ENCODE measurements at places on chromosomes 1 and 21.

DNA sequence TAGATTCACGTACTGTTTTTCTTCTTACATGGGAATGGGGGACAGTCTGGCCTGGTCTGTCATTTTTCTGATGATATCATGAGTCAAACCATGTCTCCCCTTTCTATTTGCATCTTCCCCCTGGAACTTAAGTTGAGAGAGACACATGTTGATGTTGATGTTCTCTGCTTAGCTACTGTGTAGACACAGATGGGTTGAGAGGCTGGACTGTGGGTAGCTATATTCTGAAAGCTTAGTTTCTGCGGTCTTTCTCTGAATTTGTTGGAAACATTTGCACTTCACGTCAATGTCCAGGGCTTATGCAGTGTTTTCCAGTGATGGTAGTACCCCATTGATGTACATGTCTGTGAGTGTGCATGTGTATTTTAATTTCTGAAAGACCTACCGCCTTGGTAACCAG is 58.2 kb downstream of the FCRL5 start:
- DNase-seq, result no peak

DNA sequence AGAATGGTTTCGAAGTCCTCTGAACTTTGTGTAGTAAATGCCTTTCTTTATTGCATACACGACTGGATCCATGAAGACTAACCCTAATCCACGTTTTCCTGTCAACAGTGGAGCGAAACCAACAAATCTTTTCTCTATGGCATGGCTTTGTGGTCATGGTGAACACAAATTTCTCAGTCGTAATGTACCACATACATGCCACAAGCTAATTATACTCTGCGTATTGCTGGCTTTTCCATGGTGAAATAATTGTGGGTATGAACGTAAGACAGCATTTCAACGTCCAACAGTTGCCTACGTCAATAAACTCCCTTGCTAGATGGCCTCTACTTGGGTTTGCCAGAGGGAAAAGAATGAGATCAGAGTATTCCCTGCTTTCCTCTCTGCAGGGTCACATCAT is 27.5 kb downstream of the INTS7 start:
- no peak for DNase-seq

GRCh38 chr1:231153726-231154125 is 8.1 kb upstream of the TRIM67 start:
- DNase-seq, result no peak

- no peak for DNase-seq
Observed at GRCh38 chr1:210351496-210351895, 22.8 kb downstream of the HHAT start.

GRCh38 chr1:243549108-243549507 is 293.3 kb downstream of the SDCCAG8 start:
- DNase-seq, result peak; percentile 78

DNA sequence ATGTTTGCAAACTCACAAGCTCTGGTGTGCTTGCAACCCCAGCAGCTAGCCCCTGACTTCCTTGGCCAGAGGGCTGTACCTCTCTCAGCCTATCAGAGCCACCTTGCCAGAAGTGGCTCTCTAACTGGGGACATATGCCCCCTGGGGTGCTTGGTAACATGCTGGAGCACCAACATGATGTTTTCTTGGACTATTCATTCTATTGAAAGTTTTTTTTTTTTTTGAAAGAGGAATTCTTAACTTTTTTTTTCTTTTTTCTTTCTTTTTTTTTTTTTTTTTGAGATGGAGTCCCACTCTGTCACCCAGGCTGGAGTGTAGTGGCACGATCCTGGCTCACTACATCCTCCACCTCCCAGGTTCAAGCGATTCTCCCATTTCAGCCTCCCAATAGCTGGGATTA is 14.7 kb upstream of the CAPN8 start:
- DNase-seq, result no peak

DNA sequence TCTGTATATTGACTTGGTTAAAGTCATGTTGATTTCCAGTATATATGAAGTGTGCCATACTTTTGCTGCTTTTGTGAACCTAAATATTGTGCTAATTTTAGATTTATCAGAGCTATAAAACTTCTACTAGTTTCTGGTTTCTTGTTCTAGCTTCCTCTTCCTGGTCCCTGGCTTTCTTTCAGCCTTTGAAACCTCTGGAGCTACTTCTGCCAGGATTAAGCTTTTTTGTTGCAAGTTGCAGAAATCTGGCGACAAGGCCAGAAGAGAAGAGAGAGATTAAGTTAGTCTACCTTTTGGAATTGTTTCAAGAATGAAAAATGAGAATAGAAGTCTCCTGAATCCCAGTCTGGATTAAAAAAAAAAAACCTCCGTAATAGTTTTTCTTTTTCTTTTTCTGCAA is 13.5 kb downstream of the RNF2 start:
- no peak for DNase-seq

DNA sequence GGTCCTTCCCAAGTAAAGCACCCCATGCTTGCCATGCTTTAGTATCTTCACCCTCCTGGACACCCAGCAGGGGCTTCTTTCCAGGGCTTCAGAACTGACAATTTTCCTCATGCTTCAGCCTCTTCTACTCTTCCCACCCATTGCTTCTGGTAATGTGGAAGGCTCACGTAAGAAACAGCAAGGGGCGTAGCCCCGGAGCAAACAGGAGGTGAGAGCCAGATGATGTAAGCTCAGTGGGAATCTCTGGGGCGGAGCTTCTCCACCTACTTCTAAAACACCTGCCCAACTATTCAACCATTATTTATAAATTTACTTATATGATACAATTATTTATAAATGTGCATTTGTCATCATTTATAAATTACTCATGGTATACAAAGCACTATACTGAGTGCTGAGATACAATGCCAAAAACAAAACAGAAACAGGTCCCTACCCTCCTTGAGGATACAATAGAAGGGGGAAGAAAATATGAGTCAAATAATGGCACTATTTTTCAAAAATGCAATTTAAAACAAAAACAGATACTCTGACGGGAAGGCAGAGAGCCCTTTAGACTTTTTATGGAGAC is 140.1 kb upstream of the CAMK1G start:
- no peak for DNase-seq

GRCh38 chr1:212671342-212672031 is 28.2 kb downstream of the BATF3 start:
- DNase-seq, result peak; percentile 19

GRCh38 chr1:115139381-115139780 is 50.1 kb upstream of the TSPAN2 start:
- no peak for DNase-seq

- no peak for DNase-seq
Observed at GRCh38 chr21:42799516-42799915, 79.8 kb downstream of the WDR4 start.

DNA sequence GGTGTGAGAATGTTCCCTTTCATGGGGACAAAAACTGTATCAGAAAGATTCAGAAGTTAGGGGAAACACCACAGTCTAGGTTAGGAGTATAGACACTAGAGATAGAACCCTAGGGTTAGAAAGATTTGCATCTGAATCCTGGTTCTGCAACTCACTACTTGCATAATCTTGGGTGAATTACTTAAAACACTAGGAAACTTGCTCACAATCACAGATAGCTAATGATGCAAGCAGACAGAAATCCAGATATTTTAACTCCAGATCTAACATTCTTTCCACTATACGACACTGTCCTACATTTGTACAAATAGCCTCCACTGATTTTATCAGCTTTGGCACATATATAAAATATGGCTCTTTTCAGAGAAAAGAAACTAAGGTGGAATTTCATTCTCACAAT is 30.8 kb upstream of the GLIS1 start:
- peak; percentile 22 for DNase-seq

- no peak for DNase-seq
Observed at GRCh38 chr1:229138058-229138457, 132.9 kb upstream of the RAB4A start.

DNA sequence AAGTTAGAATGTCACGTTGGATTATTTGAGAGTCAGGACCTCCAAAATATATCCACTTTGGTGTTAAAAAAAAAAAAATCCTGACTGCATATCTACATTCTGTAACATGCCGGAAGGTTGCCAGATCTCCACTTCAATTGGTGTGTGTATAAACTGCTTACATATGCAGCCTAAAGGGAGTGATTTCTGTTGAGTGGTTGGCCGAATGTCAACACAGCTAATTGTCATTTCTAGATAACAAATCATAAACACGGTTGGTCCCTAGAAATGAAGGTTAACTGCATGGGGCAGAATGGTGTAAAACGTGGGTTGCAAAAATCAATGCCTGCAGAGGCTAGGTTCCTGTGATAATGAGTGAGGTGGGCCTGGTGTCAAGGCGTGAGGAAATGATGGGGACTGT is 15.0 kb upstream of the ROR1 start:
- no peak for DNase-seq

DNA sequence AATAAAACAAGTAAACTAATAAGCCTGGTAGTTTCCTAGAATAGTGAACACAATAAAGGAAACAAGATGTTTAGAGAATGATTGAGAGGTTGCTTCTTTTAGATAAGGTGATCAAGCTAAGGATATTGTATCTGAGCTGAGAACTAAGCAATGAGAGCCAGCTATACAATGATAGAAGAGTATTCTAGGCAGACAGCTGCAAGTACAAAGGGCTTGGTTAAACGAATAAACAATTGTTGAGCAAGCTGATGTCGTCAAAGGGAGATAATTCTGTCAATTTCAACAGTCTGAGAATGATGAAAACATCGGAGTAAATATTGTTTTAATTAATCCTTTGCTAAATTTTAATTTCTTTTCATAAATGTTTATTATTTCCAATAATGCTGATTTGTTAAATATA is 5.5 kb upstream of the FH start:
- no peak for DNase-seq

DNA sequence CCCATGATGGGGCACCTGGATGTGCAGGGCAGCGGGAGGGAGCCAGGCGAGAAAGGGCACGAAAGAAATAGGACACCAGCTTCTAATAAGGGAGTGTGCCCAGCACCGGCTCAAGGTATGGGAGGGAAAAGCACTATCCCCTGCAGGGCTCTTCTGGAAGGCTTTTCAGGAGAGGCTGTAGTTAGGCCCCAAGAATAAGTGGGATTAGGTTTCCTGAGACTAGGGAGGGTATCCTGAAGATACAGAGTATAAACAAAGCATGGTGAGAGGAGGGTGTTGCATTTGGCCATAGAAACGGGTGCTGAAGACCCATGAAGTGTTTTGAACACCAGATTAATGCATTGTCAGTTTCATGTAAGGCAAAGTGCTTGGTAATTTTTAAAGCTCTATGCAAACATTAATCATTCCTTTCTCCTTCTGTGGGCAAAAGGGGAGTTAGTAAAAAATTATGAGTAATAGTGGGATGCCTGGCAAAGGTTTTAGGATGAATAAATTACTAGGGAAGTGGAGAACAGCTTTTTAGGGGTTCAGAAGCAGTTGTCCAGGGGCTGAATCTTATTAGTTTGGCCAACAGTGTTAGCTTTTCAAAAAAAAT is 74.0 kb downstream of the SYT6 start:
- DNase-seq, result no peak

- DNase-seq, result no peak
Observed at GRCh38 chr1:112406771-112407170, 10.8 kb downstream of the CTTNBP2NL start.

- no peak for DNase-seq
Observed at GRCh38 chr1:200670242-200671118, 773 bp upstream of the DDX59 start.

DNA sequence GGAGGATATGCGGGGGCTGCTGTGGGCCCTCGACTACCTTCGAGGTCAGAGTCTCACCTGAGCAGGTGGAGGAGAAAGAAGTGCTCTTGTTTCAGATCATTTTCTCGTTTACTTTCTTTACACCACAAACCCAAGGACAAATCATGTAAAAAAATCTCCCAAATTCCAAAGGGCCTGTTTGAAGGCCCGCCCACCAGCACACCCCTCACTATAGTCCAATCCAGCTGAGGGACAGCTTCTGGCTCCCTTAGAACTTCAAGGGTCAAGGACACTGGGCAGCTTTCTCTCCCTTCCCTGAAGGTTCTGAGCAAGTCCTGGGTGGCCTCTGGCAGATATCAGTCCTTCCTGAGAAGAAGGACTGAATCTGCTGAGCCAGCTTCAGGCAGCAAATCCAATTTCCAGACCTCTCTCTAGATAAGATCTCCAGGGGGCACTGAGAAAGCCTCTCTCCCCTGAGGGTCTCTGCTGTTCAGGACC is 5.5 kb downstream of the STK40 start:
- DNase-seq, result no peak

DNA sequence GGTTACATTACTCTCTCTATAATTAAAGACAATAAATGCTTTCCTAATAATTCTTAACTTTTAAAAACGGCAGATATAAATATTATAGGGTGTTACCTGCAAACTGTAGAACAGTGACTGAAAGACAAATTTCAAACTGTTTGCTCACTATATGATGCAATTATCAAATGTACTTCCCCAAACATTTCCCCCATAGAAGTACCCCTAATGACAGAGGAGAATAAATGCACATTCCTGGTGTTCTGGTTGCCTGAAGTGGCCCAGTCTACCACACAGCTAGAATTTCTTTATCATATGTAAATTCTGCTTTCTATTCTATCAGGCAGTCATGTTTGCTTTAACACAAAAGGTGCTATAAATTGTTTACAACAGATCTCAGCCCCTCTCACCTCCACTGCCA is 70.4 kb downstream of the VAV3 start:
- DNase-seq, result no peak

GRCh38 chr1:109925159-109925990 is 14.7 kb downstream of the CSF1 start:
- no peak for DNase-seq

DNA sequence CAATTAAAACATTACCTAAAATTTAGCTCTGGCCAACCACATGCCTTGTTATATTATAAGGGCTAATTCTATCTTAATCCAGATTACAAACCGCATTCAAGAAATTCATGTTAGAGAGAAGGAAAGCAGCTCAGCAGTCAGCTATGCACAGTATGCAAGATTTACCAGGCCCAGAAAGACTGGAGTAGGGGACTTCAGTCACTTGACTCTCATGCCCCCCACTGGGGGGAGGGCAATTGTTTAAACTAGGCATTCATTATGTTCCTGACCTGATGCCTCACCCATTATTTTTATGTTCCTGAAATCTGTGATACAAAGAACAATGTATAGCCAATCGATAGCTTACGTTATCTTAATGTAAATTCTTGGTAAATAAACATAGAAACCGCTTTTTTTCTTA is 96.9 kb downstream of the ZNF644 start:
- no peak for DNase-seq

- DNase-seq, result no peak
Observed at GRCh38 chr21:25501996-25502665, 105.2 kb downstream of the MRPL39 start.

Data from foreskin fibroblast (primary cell).